HCT116 (cell line): ENCODE measurements at places on chromosomes 12 and 14.

GRCh38 chr12:28484156-28484555, 293.9 kb downstream of the CCDC91 start:
- H3K4me3 ChIP-seq, result no peak overlapping the region
- no peaks in the 10 kb centered on the region for H3K27me3 ChIP-seq
- no peak for DNase-seq
- no peak overlapping the region for H3K27ac ChIP-seq
- H3K36me3 ChIP-seq, result no peaks in the 10 kb centered on the region

GRCh38 chr12:93550748-93551611, 21.5 kb upstream of the SOCS2 start:
- no peak for DNase-seq
- no peaks in the 10 kb centered on the region for H3K36me3 ChIP-seq
- no peak overlapping the region for H3K27ac ChIP-seq
- no peak overlapping the region for H3K4me3 ChIP-seq
- no peaks in the 10 kb centered on the region for H3K4me1 ChIP-seq
- no peaks in the 10 kb centered on the region for H3K27me3 ChIP-seq

GRCh38 chr12:105716621-105717020, 386.1 kb downstream of the C12orf75 start:
- peaks cover 12% of the 10 kb centered on the region; the same call in 1 of the 2 replicates for H3K27me3 ChIP-seq
- no peak overlapping the region for H3K27ac ChIP-seq
- H3K4me3 ChIP-seq, result no peak overlapping the region
- H3K4me1 ChIP-seq, result no peaks in the 10 kb centered on the region
- no peaks in the 10 kb centered on the region for H3K36me3 ChIP-seq

DNA sequence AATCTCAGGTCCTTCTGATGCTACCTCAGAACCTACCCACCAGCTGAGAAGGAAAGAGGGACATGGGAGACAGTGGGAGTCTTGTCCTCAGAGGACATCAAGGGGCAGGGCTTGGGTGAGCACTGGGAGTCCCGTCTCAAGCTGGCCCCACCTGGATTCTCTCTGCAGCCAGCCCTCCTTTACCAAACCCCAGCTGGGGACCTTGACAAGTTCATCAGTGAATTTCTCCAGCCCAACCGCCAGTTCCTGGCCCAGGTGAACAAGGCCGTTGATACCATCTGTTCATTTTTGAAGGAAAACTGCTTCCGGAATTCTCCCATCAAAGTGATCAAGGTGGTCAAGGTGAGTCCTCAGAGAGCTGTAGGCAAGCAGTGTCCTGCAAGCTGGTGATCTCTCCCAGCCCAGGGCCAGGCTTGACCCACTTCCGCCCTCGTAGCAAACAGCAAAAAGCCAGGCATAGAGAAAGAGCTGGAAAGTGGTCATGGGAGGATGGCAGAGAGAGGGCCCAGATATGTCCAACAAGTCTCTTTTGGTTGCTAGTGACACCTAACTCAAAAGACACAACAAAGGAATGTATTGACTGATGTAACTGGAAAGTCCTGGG, 14.2 kb upstream of the OAS2 start:
- no peak for DNase-seq
- no peak overlapping the region for H3K4me3 ChIP-seq
- H3K36me3 ChIP-seq, result no peaks in the 10 kb centered on the region; the same call in 1 of the 2 replicates
- no peaks in the 10 kb centered on the region for H3K4me1 ChIP-seq
- no peak overlapping the region for H3K27ac ChIP-seq

DNA sequence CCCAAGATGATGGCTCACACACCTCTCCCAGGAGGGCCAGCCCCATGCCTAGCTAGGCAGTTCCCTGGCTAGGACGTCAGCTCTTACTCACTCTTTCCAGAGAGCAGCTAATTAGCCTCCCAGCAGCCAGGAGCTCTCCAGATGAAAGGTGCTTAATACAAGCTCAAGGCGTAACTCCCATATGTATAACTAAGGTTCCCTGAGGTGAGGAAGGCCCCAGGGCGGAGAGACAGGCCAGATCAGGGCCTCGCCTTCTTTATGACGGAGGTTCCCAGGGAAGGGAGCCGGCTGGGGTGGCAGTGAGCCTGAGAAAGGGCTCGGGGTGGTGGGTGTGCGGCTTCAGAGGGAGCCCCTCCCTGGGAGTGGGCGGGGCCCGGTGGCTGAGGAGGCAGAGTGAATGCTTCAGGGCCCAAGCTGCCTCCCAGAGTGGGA, 26.4 kb upstream of the ZFP36L1 start:
- H3K36me3 ChIP-seq, result no peaks in the 10 kb centered on the region
- peak overlapping the region; percentile 33 for H3K4me3 ChIP-seq
- H3K27ac ChIP-seq, result peak overlapping the region; percentile 99
- no peaks in the 10 kb centered on the region for H3K27me3 ChIP-seq
- DNase-seq, result peak; percentile 90

DNA sequence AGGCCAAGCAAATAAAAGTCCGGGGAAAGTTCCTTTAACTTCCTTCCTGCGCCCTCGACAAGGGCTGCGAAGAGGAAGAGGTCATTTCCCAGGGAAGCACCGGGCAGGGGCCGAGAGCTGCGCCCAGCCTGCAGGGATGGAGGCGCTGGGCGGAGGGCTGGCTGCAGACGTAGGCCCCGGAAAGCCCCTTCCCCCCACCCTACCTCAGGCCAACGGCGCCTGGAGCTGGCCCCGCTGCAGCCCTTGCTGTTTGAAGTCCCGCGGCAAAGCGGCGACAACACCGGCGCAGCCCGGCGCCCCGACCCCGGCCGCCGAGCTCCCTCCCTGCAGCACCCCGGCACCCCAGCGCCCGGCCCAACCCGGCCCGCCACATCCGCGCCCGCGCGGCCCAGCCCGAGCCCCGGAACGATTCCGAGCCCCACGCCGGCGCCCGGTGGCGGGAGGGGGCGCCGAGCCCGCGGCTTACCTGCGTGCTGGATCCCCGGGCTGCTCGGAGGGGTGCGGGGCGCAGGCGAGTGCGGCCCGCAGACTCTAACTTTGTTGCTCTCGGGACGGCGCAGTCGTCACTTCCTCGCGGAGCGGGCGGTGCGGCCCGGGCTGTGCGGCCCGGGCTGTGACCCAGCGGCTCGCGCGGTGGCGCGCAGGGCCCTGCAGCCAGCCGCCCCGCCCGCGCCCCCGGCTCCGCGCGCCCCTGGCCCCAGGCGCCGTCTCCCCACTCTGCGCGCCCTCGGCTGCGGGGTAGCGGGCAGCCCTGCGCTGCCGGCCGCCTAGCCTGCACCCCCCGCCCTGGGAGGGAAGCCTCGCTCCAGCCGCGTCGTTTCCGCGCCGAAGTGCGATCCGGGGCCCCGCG, 64.8 kb upstream of the PTGR2 start:
- H3K27ac ChIP-seq, result peak overlapping the region; percentile 94
- H3K27me3 ChIP-seq, result no peaks in the 10 kb centered on the region
- H3K4me3 ChIP-seq, result peak overlapping the region; percentile 68

DNA sequence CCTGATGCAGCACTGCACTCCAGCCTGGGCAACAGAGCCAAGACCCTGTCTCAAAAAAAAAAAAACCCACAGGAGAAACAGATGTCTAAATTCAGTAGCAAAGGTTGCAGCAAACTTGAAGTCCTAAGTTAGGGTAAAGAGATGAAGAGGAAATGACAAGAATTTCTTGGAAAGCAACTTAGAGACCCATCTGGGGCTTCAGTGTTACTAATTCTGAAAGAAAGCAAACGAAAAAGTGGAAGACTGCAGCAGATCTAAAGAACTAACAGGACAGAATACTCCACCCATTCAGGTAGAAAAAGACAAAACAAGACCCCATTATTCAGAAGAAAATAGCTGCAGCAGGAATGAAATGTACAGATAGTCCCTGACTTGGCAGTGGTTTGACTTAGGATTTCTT, 31.9 kb downstream of the RESF1 start:
- no peak overlapping the region for H3K27ac ChIP-seq
- 0 out of 2 replicates have a peak, but pooled peaks cover 4% of the 10 kb centered on the region for H3K36me3 ChIP-seq
- DNase-seq, result no peak
- no peaks in the 10 kb centered on the region for H3K4me1 ChIP-seq

- H3K27ac ChIP-seq, result no peak overlapping the region
- no peak overlapping the region for H3K4me3 ChIP-seq
- H3K36me3 ChIP-seq, result no peaks in the 10 kb centered on the region
- no peaks in the 10 kb centered on the region for H3K4me1 ChIP-seq
- H3K27me3 ChIP-seq, result no peaks in the 10 kb centered on the region
Observed at GRCh38 chr12:39040275-39040674, 134.9 kb upstream of the CPNE8 start.

- H3K4me3 ChIP-seq, result no peak overlapping the region
- no peaks in the 10 kb centered on the region for H3K27me3 ChIP-seq
Observed at GRCh38 chr14:55540847-55541773, 38.9 kb upstream of the KTN1 start.

GRCh38 chr12:57610554-57611107, 604 bp upstream of the ARHGEF25 start:
- no peak overlapping the region for H3K4me3 ChIP-seq
- H3K4me1 ChIP-seq, result peaks cover 9% of the 10 kb centered on the region; the same call in 1 of the 2 replicates
- H3K36me3 ChIP-seq, result no peaks in the 10 kb centered on the region
- H3K27me3 ChIP-seq, result no peaks in the 10 kb centered on the region
- H3K27ac ChIP-seq, result no peak overlapping the region
- no peak for DNase-seq

DNA sequence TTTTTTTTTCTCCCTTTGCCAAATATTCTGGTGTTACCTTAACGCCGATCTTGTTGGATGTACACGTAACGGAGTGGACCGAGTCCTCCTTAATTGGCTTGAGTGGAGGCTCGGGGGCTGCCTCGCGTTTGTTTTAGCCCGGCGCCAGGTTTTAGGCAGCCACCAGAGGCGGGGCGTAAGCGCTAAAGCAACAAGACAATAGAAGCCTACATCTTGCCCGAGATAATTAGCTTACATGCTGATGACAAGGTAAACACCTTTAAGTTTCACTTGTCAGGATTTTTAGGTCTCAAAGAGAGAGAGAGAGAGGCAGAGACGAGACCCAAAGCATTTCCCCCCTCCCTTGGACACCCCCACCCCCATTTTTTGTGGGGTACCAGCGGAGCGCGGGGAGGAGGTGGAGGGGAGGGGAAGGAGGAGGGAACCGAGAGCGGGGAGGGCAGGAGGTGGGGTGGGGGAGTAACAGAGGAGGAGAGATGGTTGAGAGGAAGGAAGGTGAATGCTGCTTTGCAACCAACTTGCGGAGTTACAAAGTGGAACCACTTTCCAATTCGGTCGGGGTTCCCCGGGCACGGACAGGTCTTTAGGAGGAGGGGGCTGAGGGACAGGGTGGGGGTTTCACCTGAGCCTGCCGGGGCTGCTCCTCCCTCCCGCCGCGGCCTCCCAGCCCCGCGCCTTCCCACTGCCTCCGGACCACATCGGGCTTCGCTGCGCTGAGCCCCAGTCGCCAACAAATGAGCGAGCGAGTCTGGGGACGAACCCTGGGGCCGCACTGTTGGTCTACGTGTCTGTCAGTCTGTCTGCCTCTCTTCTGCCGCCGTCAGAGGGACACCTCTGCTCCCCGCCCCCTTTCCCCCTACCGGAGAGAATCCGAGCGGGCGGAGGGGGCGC, at the start of gene NKX2-1:
NKX2-1 (minus strand) TSS at position 802 of the 891 bp plus-strand sequence; CDS start at position 699, 103 bp downstream.
- H3K4me1 ChIP-seq, result peaks cover 11% of the 10 kb centered on the region
- no peaks in the 10 kb centered on the region for H3K27me3 ChIP-seq
- no peaks in the 10 kb centered on the region for H3K36me3 ChIP-seq
- no peak for DNase-seq
- H3K27ac ChIP-seq, result no peak within 1 kb of the TSS

- H3K27ac ChIP-seq, result peak overlapping the region; percentile 27; the same call in 1 of the 2 replicates
- no peak overlapping the region; the same call in 1 of the 2 replicates for H3K4me3 ChIP-seq
- H3K4me1 ChIP-seq, result peaks cover 17% of the 10 kb centered on the region
- DNase-seq, result peak; percentile 46
Observed at GRCh38 chr12:51631591-51631990, 40.6 kb downstream of the SCN8A start.

DNA sequence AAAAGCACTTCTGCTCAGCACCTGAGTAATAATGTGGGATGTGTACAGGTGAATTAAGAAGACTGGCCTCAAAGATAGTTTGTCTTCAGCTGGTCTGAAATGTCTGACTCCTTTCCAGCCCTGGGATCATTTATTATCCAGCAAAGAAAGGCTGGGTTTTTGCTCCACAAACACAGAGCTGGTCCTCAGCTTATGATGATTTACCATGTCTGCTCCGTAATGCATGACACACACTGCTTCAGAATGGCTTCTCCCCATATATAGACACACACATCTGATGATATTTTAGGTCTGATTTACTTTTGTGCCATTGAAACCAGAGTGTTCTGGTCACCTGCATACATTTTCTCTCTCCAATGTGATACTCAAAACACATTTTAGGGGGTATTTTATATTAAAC, 225.0 kb downstream of the SLC25A21 start:
- no peak for DNase-seq
- no peaks in the 10 kb centered on the region for H3K27me3 ChIP-seq
- H3K36me3 ChIP-seq, result no peaks in the 10 kb centered on the region
- no peak overlapping the region for H3K4me3 ChIP-seq

GRCh38 chr12:32587581-32588495, 91.3 kb upstream of the DNM1L start:
- H3K27ac ChIP-seq, result no peak overlapping the region
- H3K4me3 ChIP-seq, result no peak overlapping the region
- no peaks in the 10 kb centered on the region for H3K36me3 ChIP-seq
- DNase-seq, result no peak
- no peaks in the 10 kb centered on the region for H3K4me1 ChIP-seq

- H3K4me1 ChIP-seq, result no peaks in the 10 kb centered on the region
- no peak overlapping the region for H3K4me3 ChIP-seq
- H3K36me3 ChIP-seq, result no peaks in the 10 kb centered on the region
- no peaks in the 10 kb centered on the region for H3K27me3 ChIP-seq
- H3K27ac ChIP-seq, result no peak overlapping the region
- DNase-seq, result no peak
Observed at GRCh38 chr14:32934881-32935633, 3.6 kb upstream of the NPAS3 start.

DNA sequence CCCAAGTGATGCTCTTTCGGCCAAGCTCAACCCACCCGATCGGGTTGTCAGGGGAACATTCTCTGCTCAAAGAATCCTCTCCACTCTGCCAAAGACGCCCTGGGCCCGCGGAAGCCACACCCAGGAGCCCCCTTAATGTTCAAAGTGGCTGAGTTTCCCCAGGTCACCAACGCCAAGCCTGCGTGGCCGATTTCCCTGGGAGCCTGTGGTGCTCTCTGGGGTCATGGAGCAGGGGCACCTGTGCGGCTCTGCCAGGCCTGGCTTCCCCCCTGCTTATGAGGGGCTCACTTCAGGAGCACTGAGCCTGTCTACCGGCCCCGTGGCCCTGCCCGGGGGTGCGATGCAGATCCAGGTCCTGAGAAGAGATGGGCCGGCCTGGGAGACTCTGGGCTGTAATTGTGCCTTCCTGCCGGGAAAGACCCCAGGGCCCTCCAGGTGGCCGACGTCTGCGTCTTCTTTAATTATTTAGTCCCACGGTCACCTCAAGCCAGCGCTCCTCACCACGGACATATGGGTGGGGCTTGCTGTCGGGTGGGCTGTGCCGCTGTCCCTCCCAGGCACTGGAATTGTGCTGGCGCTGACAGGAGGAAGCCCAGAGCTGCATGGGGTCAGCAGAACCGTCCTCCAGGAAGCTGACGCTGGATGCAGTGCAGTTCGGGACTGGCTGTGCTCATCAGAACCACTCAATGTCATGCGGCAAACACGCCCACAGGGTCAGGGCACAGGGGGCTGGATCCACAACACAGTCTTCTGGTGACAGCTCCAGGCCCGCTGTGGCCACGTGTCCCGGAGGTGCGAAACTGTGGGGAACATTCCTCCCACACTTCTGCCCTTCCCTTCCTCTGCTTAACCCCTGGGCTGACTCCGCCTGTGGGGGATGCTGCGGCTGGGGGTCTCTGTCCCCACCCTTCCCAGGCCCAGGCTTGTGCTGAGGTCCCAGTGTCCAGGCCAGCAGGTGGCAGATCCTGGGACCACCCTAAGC, 267.6 kb upstream of the SFSWAP start:
- H3K27me3 ChIP-seq, result no peaks in the 10 kb centered on the region
- H3K4me3 ChIP-seq, result no peak overlapping the region
- DNase-seq, result no peak
- no peak overlapping the region for H3K27ac ChIP-seq
- H3K36me3 ChIP-seq, result no peaks in the 10 kb centered on the region
- peaks cover 6% of the 10 kb centered on the region for H3K4me1 ChIP-seq

- no peak overlapping the region for H3K4me3 ChIP-seq
- no peak overlapping the region for H3K27ac ChIP-seq
- no peak for DNase-seq
Observed at GRCh38 chr12:32609966-32610365, 69.1 kb upstream of the DNM1L start.
